Activated CD8-positive, alpha-beta memory T cell treated with anti-CD3 and anti-CD28 coated beads for 4 hours (primary cell): ENCODE measurements at places on chromosomes 13 and 19.

DNA sequence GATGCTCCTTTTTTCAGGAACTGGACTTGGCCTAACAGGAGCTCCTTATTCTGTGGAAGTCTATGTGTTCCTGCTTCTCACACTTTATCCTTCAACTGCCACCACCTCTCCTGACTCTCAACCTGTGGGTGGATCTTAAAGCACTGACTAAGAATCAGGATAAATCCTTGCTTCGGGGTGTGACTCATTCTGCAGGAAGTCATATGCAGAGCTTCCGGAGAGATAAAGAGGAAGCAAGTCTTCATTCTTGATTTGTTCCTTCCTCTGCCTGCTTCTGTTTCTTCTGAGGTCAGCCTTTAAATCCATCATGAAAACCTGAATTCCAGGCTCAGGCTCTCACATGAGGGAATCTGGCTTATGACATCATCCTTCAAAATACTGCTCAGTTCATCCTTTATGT, 137.1 kb upstream of the ATXN8OS start:
- DNase-seq, result no peak

DNA sequence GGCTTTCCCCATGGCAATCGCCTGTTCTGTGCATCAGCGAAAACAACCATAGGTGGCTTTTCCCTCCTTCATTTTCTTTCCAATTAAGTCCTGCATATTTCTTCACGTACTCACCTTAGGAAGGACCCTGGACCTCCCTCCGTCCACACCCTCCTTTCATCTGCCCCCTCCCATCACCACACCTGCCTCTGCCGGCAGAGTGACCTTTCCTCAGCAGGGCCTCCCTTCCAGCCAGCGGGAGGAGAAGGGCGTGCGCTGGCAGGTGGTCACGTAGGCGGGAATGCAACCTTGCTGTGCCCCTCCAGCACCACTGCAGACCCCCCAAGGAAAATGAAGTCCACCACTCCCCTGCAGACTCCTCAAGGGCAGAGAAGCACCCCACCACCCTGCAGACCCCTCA, 61.1 kb downstream of the GSX1 start:
- DNase-seq, result no peak

GRCh38 chr19:50870417-50871089, 2.7 kb upstream of the KLK2 start:
- DNase-seq, result no peak

DNA sequence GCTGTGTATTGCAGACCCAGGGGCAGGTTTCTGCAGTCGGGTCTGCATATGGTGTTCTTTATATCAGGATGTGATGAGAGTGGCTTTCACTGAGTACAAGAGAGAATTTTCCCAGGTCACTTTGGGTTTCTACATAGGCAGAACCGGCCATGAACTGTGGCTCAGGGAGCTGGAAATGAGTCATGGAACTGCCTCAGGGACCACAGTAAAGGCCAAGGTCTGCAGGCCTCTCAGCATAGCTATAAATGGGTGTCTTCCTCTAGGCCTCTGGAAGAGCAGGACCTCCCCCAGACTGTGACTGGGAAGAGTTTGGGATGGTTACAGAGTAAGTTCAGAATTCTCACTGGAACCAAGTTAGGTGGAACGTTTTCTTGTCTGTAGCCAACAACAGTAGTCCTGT, 51.8 kb upstream of the ZNF681 start:
- no peak for DNase-seq

- no peak for DNase-seq
Measured at GRCh38 chr13:112995395-112996191, 26.6 kb downstream of the MCF2L start.

- DNase-seq, result no peak
Measured at GRCh38 chr13:46647512-46648065, 94.6 kb downstream of the LRCH1 start.

- DNase-seq, result no peak
Measured at GRCh38 chr13:95603887-95604555, 40.5 kb downstream of the DZIP1 start.

DNA sequence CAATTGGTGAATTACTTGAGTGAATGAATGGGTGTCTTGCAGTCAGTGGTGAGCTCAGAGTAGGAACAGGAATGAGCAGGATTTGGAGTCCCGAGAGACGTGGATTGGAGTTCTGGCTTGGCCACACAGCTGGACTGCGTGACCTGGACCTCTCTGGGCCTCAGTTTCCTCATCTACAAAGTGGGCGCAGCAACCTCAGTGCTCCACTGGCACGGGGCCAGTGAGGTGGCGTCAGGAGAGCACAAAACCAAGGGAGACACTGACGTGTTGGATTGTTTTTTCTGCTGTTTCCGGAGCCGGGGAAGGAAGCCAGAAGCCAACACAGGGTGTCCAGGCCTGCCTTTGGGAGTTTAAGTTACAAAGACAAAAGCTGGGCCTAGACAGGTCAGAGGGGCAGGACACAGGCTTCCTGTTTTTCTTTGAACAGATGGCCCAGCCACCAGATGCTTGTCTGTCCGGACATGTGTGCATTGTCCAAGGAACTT, 6.5 kb upstream of the DOCK6 start:
- no peak for DNase-seq

- peak; percentile 12 for DNase-seq
Measured at GRCh38 chr19:53772943-53773342, 51.2 kb downstream of the NLRP12 start.

DNA sequence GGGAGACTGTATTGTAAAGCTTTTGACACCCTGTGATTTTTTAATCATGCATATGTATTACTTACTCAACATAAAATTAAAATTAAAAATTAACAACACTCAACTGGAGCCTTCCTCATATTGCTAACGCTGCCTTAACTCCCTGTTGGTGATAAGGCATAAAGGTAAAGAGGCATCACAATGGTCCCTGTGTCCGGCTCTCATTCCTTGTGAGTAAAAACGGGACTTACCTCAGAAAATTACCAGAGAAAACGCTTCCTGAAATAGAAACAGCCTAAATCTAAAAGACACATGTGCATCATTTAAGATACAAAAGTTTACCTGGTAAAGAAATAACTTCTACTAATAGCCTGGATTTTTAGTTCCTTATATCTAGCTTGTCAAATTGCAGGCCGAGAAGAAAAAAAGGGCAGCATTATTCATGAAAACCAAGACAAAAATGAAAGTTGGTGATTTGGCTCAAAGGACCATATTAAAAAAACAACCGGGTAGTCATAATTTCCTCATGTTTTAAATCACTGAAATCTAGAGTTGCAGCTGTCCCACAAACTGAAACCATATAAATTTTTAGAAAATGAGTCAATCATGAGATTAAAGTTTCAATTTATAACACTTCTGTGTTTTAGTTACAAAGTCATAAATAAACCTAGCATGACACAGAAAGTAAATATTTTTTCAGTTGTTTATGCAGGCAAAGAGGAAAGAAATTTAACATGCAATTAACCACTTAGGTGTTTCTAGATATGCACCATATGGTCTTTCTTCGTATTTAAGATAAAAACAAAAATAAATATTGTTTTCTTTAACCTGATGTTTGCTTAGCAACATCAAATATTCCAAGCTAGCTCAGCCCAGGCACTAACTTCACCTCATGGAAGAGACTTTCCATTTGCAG, 94.7 kb downstream of the MIPEP start:
- no peak for DNase-seq

- DNase-seq, result no peak
Measured at GRCh38 chr13:109868578-109869311, 82.4 kb upstream of the IRS2 start.

DNA sequence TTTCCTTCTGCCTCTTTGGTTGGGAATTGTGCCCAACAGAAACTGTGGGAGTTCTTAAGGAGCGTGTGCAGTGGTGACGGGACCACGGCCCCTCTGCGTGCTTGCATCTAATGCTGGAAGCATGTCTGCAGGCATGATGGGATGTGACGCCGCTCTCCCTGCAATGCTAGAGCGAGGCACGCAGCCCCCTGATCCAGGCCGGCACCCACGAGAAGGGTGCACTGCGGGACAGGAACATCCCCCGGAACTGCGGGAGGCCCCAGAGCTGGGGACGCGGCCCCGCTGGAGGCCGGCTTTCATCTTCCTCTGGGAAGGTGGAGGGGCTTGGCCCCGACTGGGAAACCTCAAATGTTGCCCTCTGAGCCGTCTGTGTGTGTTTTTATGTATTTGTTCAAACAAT, 32.7 kb downstream of the TMEM255B start:
- no peak for DNase-seq

GRCh38 chr13:67048821-67049150, 181.3 kb downstream of the PCDH9 start:
- no peak for DNase-seq

- no peak for DNase-seq
Measured at GRCh38 chr19:14933506-14933905, 7.8 kb upstream of the OR7C2 start.

DNA sequence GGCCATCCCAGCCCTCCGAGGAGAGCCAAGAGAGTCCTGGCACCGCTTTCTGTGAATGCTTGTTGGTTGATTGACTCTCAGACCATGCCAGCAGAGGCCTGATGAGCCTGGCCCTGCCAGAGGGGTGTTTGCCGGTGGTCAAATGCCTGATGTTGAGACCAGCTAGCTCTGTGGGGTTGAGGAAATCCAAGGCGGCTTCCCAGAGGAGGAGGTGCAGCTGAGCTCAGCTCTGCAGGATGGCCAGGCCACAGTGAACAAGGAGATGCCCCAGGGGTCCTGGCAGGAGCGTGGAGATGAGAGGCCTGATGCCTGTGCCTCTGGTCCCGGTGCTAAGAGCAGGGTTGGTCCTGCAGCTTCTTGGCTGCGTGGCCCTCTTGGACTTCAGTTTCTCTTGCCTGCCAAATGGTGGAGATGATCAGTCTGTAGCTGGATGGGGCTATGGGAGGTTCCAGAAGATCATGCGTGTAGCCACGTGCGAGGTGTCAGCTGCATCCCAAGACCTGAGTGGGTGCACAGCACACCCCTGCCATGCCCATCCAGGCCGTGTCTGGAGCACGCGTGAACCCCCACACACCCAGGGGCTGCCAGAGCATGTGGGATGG, 16.8 kb downstream of the NFIC start:
- no peak for DNase-seq

DNA sequence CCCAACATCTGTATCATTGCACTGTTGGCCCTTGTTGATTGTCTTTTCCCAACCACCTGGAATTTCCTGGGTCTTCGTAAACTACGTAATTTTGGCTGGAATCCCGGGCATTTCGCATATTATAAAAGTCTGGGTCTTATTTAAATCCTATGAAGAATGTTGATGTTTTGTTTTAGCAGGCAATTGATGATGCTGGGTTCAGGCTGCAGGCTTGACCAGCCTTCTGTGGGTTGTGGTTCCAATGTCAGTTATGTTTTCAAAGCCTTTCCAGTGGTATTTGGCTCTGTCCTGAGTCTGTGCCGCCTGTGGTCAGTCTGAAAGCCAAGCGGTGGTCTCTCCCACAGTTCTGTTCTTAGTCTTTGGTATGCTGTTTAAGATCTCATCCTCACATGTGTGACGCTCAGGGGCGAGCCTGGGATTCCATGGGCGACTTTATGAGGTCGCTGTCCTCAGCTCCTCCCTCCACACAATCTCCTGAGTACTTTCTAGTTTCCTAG, 12.4 kb downstream of the SLC35E1 start:
- DNase-seq, result no peak

DNA sequence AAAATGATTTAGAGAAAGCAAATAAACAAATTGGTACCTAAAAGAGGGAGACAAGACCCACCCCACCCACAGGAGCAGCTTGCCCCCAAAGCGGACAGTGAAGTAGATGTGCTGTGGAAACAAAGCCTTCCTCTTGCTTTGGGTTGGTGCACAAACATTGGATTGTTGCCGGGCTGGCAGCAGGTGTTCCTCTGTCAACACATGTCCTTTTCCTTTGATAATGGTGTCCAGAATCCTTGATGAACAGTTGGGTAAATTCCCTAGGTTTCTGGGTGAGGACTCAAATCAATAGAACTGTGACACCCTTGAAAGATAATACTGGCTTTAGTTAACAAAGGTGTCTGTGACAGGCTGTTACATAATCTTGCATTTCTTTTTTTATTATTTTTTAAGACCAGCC, 311.8 kb downstream of the SPRY2 start:
- no peak for DNase-seq

GRCh38 chr19:1911098-1911497, 5.9 kb downstream of the ADAT3 start:
- DNase-seq, result no peak

DNA sequence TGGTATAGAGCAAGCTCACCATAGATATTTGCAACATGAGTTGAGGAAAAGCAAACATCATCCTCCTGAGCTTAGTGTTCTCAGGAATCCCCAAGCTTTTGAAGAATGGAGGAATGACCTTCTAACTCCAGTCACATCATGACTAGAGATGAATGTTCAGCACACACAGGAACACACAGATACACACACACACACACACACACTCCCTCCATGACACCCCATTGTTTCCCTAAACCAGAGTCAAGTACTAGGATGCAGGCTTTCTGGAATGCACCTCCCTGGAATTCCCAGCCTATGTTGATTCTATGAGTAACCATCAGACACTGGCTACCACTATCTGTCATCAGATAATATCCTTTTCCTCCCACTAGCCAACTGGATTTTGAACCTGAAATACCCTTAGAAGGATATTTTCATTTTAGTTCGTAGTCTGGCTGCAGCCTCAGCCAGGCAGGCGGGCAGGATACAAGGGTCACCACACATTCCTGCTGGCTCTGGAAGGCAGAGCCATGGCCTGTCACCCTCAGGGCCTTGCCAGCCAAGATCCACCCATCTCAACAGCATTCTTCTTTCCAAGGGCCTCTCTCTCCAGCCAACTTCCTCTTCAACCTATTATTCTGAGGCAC, 162.4 kb downstream of the FOXO1 start:
- DNase-seq, result no peak

GRCh38 chr13:44667943-44668342, 91.8 kb upstream of the TSC22D1 start:
- no peak for DNase-seq

GRCh38 chr13:42997381-42997780, 5.3 kb upstream of the EPSTI1 start:
- no peak for DNase-seq

GRCh38 chr19:52692431-52693008, 42.3 kb downstream of the ZNF611 start:
- DNase-seq, result no peak

- DNase-seq, result no peak
Measured at GRCh38 chr13:25923217-25924085, 128.4 kb downstream of the SHISA2 start.

DNA sequence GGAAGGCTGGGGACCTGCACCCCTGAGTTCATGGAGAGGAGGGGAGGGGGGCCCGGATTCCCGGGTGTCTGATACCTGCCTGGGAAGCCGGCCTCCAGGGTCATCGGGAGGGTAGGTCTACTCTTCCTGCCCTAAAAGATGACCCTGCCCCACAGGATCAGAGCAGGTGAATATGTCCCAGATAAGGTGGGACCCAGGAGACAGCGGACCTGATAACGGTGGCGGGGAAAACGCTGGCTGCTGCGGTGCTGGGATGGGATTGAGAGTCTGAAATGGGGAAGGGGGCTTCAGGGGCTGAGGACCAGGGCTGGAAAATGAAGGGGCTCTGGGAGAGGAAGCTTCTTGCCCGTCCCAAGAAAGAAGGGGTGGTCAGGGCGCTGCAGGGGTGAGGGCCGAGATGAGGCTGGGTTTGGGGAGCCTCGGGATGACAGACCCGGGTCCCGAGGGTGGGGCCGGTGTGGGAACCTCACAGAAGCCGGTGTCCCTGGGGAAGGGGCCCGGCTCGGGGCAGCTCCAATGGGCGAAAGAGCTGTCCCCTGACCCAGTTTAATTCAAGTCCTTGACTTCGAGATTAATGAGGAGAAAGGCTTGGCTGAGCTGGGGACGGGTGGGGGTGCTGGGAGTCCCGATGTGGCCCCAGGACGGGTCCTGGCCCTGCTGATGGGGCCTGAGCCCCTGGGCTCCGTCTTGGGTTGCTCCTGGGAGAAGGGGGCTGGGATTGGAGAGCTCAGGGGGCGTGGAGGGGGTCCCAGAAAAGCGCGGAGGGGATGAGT, 823 bp downstream of the TTYH1 start:
- DNase-seq, result no peak
